ENCODE measurements at places on chromosomes 5 and 9.

DNA sequence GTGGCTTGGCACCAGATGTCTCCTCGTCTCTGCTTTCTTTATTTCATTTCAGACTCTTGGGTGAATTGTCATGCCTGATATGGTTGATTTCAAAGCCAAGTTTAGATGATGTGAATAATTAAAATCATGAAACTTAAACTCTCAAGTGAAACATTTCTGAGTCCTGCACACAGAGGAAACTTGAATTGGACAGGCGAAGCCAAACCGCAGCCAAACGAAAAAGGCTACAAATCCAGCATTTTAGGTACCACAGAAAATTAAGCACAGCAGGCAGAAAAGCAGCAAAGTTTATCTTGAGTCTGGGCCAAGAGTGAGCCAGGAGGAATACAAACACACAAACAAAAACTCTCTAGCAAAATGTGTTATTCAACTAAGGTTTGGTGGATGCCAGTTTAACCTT lies 659.8 kb upstream of the KLF4 start:
- DNase-seq, result no peak

DNA sequence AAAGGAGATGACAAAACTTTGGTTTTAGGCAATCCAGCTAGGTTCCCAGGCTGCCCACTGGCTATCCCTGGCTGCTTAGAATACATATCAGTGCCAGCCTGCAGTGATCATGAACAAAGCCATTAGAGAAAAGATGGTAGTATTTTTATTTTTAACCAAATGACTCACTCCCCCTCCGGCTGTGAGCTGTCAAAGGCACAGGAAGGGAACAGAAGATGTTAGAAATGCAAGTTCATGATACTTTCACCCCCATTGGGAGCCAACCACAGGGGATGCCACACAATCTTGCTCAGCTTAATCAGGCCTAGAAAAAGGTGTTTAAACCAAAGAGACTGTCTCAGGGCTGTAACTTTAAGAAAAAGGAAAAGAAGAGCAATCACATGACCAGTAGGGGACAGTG lies 70.3 kb upstream of the ASTN2 start:
- no peak for DNase-seq

DNA sequence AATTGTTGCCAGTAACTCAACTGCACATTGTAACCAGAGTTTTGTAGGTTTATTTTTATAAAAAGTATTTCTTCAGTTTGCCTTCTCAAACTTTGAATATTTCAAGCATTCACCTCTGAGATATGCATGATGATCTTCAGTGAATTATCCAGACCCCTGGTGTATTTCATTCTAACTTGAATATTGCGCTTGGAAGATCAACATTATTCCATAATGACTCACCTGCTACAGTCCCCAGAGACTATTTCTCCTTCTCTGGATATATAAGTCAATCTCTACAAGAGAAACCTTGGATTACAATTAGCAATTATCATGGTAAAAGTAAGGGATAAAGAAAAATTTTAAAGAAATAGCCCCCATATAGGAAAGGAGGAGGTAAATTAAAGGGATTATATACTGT lies 1041.0 kb downstream of the TLE1 start:
- no peak for DNase-seq

DNA sequence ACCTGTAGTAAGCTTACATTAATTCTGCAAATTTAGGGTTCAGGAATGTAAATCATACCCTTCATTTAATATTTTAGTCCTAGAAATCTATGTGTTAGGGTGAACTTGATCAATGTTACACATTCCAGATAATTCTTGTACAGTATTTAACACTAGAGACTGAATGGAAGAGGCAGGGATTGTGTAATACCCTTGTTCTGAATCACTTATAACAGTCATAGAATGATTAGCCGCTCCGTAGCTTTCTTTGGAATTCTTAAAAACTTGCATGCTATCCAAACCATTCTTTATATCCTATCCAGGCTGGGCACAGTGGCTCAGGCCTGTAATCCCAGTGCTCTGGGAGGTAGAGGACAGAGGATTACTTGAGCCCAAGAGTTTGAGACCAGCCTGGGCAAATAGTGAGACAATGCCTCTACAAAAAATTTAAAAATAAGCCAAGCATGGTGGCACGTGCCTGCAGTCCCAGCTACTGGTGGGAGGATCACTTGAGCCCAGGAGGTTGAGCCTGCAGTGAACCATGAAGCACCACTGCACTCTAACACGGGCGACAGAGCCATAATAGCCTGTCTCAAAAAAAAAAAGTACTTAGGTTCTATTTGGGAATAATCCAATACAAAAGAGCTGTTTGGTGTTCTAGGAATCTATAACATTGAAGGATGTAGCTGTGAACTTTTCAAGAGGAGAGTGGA lies 8.3 kb downstream of the ZNF483 start:
- no peak for DNase-seq

GRCh38 chr5:7397937-7398336 lies 2.0 kb downstream of the ADCY2 start:
- no peak for DNase-seq

DNA sequence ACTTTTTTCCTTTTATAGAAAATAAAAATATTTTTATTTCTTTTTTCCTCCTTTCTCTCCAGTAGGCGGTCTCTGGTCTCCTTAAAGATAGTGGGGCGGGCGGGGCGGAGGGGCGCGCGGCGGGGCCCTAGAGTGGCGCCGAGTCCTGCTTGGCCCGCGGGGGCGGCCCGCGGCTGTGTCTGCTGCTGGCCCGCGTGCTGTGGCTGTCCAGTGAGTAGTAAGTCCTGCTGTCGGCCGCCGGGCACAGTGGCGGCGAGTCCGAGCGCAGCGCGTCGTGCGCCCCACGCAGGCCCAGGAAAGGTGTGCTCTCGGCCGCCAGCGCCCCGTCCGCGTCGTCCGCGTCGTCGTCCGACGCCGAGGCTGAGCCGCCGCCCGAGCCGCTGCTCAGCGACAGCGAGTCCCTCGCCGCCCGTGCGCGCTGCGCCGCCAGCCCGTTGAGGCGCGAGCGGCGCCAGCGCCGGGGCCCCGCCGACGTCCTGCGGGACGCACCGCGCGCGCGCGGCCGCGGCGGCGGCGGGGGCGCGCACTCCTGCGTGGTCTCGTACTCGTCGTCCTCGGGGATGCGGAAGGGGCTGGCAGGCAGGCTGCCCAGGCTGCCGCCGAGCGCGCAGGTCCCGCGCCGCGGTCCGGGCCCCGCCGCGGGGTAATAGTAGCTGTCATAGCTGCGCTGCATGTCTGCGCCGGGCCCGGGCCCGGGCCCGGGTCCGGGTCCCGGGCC lies 52.3 kb downstream of the PSD2 start:
- no peak for DNase-seq

DNA sequence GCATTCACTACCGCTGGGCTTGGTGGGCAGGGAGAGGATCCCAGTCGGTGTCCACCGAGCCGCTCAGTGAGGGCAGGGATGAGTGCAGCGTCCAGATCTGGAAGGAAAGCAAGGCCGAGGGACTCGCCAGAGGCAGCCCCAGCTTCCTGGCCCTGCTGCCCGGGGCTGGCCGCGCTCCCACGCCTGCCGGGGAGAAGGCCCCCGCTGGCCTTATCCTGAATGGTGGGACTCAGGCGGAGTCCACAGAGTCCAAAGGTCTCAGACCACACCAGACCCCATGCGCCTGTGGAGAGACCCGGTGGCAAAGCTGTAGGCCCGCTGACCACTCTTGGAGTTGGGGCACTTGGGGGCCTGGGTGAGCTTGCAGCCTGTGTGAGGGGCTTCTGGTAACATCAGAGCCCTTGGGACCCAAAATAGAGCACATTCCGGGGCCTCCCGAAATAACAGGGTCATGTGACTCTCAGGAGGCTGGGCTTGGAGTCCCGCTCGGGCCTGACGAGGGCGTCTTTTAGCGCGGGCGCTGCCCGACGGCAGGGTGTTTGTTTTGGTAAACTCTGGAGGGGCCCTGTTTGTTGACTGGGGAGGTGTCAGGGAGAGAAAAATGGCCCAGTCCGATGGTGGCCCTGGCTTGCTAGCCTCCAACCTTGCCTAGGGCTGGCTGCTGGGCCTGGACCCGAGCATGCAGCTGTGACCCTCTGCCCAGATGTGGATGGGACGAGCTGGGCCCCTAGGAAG lies 2.8 kb downstream of the RXRA start:
- no peak for DNase-seq

DNA sequence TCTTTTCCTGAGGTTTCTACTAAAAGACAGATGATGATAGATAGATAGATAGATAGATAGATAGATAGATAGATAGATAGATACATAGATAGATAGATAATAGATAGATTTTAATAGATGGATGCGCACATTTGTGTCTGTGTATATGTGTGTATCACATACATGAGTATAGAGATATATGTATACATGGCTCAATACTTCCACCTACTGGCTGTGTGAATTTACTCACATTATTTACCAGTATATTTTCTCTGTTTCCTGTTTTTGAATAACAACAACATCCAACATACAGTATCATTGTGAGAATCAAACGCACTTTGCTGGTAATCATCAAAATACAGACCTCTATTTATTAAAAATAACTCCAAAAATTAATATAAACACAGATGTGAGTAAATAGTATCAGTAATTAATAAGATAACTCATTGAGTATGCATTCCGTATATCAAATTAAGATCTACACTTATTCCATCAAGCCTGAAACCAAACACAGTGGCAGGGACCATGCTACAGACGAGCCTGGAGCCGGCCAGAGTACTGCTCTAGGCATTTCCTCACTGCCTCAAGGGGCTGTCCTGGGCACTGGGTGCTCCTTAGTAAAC lies 338.0 kb downstream of the SEMA5A start:
- peak; percentile 35 for DNase-seq

DNA sequence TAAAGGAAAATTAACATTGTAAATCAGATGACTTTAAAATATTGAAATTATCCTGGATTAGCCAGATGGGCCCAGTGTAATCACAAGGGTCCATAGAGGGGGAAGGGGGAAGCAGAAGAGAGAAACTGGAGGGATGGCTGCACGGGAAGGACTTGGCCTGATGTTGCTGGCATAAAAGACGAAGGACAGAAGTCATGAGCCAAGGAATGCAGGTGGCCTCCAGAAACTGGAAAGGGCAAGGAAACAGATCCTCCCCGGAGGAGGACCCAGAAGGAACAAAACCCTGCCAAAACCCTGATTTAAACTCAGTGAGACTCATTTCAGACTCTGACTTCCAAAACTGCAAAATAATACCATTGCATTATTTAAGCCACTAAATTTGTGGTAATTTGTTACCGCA lies 100.2 kb downstream of the ADAMTS2 start:
- no peak for DNase-seq

DNA sequence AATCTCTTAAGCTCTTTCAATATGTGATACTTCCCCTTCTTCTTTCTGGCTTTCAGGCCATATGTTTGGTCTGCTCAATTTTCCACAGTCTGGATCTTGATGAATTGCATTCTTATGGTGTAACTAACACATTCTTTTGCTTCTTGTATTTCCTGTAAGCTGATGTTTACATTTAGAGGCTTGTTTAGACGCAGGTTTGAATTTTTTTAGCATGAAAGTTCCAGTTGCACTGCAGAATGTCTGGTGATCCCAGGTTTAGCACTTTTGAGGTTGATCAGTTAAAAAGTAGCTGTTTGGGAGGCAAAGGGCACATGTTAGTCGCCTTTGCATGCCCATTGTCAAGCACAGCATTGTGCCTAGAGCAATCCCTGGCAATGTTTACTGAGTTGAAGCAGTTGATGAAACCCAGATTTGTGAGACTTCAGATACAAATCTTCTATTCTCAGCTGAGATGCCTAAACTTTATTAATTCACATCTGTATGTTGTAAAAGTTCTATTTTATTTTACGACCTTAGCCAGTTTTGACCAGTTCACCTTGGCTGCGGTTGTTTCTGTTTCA lies 59.6 kb upstream of the SPATA31C2 start:
- DNase-seq, result no peak

- DNase-seq, result no peak
Observed at GRCh38 chr5:75192804-75193203, 43.9 kb downstream of the ANKRD31 start.

DNA sequence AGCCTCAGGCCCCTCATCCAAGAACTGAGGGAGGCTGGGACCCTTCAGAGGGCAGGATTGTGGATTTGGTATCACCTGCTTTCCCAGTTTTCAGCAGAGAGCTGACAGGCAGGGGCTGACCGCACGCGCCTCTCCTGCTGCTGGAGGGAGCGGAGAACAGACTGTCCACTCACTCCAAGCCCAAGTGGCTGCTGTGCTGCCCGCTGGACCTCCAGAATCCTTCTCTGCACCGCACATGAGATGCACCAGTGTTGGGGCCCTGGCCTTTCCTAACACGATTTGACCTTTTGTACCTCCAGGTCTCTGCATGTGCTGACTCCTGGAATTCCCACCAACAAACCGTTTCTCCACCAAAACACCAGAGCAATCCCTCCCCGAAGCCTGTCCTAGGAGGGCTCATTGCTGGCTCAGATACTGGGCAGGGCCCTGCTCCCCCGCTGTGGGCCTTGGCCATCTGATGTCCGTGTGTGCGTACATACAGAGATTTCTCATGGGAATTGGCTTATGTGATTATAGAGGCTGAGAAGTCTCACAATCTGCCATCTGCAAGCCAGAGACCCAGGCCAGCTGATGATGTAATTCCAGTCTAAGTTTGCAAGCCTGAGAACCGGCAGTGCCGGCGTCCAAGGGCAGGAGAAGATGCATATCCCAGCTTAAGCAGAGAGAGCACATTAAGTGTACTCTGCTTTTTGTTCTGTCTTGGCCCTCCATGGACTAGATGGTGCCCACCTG lies 141.7 kb downstream of the GADD45G start:
- no peak for DNase-seq

- no peak for DNase-seq
Observed at GRCh38 chr5:111447822-111448221, 64.5 kb downstream of the STARD4 start.

DNA sequence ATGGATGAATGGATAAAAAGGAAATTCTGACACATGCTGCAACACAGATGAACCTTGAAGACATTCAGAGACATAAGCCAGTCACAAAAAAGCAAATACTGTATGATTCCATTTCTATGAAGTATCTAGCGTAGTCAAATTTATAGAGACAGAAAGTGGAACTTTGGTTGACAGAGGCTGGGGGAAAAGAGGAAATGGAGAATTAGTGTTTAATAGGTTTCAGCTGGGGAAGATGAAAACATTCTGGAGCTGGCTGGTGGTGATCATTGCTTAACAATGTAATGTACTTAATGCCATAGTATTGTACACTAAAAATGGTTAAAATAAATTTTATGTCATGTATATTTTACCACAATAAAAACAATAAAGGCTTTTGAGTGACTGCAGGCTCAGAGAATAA lies 24.2 kb downstream of the PPIC start:
- DNase-seq, result no peak

DNA sequence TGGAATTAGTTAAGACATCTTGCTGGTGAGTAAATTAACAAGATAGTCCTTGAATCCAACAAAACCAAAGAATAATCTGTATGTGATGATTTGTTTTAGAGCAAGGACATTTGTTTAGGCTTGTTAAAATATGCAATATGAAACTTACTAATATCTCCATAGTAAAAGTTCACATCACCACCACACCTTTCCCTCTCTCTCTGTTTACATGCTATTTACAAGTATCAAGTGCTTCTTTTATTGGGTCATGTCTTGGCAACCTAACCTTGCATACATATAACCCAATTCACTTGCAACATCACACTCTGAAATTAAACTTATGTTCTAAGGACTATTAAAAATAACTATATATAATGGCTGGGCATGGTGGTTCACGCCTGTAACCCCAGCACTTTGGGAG lies 161.3 kb downstream of the CCDC192 start:
- no peak for DNase-seq

- no peak for DNase-seq
Observed at GRCh38 chr5:155008669-155009068, 4.9 kb upstream of the KIF4B start.

GRCh38 chr5:100562821-100563220 lies 27.6 kb downstream of the FAM174A start:
- no peak for DNase-seq

All from NCI-H1092 (cell line).